ENCODE measurements at places on chromosomes 11 and 22. TPM values are rescaled to one million over a fixed set of nuclear protein-coding genes. Genes with fewer than 3 reads are reported as not detected.

GRCh38 chr11:120564573-120565311 lies 53.2 kb downstream of the GRIK4 start:
- peak overlapping the region; percentile 32 for H3K4me3 ChIP-seq
- DNase-seq = peak; percentile 55
- H3K36me3 ChIP-seq = no peaks in the 10 kb centered on the region

- peaks cover 19% of the 10 kb centered on the region for H3K4me1 ChIP-seq
- no peak overlapping the region for H3K27ac ChIP-seq
- DNase-seq = no peak
- no peak overlapping the region for H3K4me3 ChIP-seq
These were observed 4.7 kb downstream of the CSNK2A3 start for GRCh38 chr11:11348303-11348702.

DNA sequence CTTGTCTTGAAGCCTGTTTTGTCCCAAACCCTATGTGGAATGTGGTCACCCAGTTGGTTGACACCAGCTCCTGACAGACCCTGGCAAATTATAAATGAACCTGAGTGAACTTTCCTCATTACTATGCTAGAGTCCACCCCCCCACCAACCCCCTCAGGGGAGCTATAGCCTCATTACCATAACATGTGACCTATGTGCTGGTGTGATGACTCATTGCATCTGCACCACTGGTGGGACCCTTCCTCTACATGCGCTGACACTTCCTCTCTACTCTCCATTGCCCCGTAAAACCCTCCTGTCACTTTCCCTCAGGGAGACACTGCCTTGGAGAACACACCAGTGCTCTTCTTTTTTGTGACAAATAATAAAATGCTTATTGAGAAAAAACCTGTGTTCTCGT lies 105.0 kb upstream of the SESN3 start:
- H3K27me3 ChIP-seq = no peaks in the 10 kb centered on the region
- no peak overlapping the region for H3K4me3 ChIP-seq
- no peak for DNase-seq

GRCh38 chr11:126764231-126764630 lies 236.3 kb downstream of the KIRREL3 start:
- no peaks in the 10 kb centered on the region for H3K4me1 ChIP-seq
- DNase-seq = no peak
- H3K36me3 ChIP-seq = no peaks in the 10 kb centered on the region
- H3K4me3 ChIP-seq = no peak overlapping the region
- H3K27ac ChIP-seq = no peak overlapping the region
- no peaks in the 10 kb centered on the region for H3K27me3 ChIP-seq

- DNase-seq = peak; percentile 35
- peaks cover 14% of the 10 kb centered on the region for H3K4me1 ChIP-seq
- H3K4me3 ChIP-seq = no peak overlapping the region
These were observed 93.2 kb downstream of the LDLRAD3 start for GRCh38 chr11:36037031-36037430.

GRCh38 chr11:17765356-17766072 lies 30.9 kb downstream of the KCNC1 start:
- no peaks in the 10 kb centered on the region for H3K27me3 ChIP-seq
- H3K4me1 ChIP-seq = no peaks in the 10 kb centered on the region
- H3K36me3 ChIP-seq = no peaks in the 10 kb centered on the region
- no peak overlapping the region for H3K27ac ChIP-seq

GRCh38 chr11:62193952-62194351 lies 3.9 kb downstream of the SCGB1D1 start:
- no peaks in the 10 kb centered on the region for H3K4me1 ChIP-seq
- H3K4me3 ChIP-seq = no peak overlapping the region

DNA sequence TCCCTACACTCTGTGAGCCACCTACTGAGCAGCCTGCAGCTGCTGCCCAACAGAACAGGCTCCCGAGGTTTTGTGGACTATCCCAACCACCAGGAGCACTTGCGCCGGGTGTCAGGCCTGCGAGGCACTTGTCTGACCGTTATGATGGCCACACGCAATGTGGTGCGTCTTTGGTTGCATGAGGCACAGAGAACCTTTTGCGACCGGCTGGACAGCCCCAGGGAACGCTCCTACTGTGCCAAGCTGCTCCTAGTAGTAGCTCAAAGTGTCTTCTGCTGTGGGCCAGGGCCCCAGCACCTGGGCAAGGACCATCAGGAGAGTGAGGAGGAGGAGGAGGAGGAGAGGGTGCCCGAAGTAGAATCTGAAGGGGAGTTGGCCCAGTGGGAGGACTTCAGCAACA lies 46.4 kb downstream of the RRP8 start:
- no peak overlapping the region for H3K27ac ChIP-seq
- H3K4me1 ChIP-seq = no peaks in the 10 kb centered on the region
- H3K36me3 ChIP-seq = no peaks in the 10 kb centered on the region
- H3K27me3 ChIP-seq = no peaks in the 10 kb centered on the region
- DNase-seq = no peak
- H3K4me3 ChIP-seq = no peak overlapping the region

- H3K36me3 ChIP-seq = no peaks in the 10 kb centered on the region
- H3K27me3 ChIP-seq = no peaks in the 10 kb centered on the region
- no peak for DNase-seq
- no peaks in the 10 kb centered on the region for H3K4me1 ChIP-seq
These were observed 22.5 kb downstream of the GSTT2B start for GRCh38 chr22:23938328-23939016.

DNA sequence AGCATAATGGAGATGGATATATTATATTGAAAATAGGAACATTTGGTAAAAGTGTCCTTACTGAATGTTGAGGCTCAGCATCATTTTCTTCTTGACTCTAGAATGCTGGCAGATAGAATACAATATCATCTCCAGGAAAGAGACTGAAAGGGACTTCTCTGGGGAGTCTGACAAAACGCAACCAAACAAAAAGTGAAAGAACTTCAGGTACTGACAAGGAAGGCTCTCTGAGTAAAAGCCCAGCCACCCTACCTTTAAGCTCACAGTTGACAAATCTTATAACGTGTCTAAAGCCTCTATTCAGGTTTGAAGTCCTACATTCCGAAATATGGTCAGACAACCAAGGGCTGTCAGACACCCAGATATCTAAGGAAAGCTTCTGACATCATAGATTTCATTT lies 590.8 kb downstream of the SOX6 start:
- no peaks in the 10 kb centered on the region for H3K27me3 ChIP-seq
- no peak overlapping the region for H3K4me3 ChIP-seq
- H3K4me1 ChIP-seq = peaks cover 2% of the 10 kb centered on the region
- H3K36me3 ChIP-seq = no peaks in the 10 kb centered on the region

DNA sequence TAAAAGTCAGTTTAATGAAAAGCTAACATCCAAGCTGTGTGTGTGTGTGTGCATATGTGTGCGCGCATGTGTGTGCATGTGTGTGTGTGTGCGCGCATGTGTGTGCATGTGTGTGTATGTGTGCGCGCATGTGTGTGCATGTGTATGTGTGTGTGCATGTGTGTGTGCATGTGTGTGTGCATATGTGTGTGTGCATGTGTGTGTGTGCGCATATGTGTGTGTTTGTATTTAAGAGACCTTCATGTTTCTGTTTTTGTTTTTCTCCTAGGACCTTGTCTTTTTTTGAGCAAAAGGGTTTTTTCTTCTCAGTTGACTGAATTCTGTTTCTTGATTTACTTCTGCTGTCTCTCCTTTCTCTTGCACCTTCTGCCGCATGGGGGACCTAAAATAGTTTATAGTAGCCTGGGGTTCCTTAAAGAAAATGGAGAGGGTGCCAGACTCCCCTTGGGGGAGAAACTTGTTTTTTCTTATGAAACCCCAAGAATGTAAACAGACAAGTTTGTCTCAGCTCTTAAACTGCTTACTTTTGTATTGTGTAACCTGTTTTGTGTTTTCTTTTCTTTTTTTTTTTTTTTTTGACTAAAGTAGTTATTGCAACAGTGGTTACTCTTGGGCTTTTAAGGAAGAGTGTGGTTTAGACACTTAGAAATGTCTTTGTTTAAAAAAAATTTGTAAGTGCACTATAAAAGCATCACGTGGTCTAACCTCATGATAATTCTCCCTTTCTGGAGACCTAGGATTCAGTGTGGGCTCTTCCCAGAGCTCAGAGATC lies 53.0 kb downstream of the OSBPL5 start:
- H3K4me3 ChIP-seq = no peak overlapping the region
- no peak for DNase-seq
- no peaks in the 10 kb centered on the region for H3K4me1 ChIP-seq

DNA sequence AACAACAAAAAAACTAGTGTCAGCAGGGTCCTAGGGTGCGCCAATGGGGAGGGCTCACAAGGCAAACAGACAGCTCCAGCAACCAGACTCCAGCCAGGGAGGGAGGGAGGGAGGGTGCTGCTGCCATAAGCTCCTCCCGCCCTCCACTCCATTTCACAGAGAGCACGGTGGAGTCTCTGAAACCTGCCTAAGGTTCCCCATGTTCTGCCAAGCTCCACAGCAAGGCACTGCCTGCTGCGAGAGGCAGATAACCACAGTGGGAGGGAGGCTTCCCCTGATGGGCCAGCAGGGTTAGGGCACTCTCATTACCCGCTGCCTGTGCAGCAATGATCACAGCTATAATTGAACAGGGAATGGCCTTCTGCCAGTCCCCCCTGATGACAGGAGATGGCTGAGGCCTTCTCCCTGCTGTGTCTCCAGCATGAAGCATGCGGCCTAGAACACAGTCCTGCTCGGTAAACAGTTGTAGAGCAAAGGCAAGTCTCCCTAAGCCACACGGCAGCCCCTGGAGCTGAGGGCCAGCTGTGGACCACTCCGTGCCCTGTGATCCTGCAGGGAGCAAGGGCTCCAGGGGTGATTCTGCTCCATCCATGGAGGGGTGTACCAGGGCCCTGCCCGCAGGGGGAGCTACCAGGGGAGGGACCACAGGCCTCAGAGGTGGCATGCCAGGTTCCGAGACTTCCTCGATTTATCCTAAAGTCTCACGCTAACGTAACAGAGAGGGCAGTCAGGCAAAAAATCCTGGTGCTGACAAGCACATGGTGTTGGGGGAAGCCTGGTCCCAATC lies 42.9 kb downstream of the PC start:
- H3K27me3 ChIP-seq = no peaks in the 10 kb centered on the region
- no peak overlapping the region for H3K4me3 ChIP-seq
- no peaks in the 10 kb centered on the region for H3K4me1 ChIP-seq
- H3K27ac ChIP-seq = no peak overlapping the region
- DNase-seq = no peak
- no peaks in the 10 kb centered on the region for H3K36me3 ChIP-seq

- no peaks in the 10 kb centered on the region for H3K36me3 ChIP-seq
- no peak overlapping the region for H3K27ac ChIP-seq
- DNase-seq = no peak
- no peak overlapping the region for H3K4me3 ChIP-seq
These were observed 914.2 kb downstream of the NTM start for GRCh38 chr11:132284611-132285010.

- no peaks in the 10 kb centered on the region for H3K27me3 ChIP-seq
- no peak for DNase-seq
- H3K27ac ChIP-seq = no peak overlapping the region
- no peaks in the 10 kb centered on the region for H3K4me1 ChIP-seq
- no peak overlapping the region for H3K4me3 ChIP-seq
- no peaks in the 10 kb centered on the region for H3K36me3 ChIP-seq
These were observed 8.0 kb upstream of the ESAM start for GRCh38 chr11:124769806-124770774.

DNA sequence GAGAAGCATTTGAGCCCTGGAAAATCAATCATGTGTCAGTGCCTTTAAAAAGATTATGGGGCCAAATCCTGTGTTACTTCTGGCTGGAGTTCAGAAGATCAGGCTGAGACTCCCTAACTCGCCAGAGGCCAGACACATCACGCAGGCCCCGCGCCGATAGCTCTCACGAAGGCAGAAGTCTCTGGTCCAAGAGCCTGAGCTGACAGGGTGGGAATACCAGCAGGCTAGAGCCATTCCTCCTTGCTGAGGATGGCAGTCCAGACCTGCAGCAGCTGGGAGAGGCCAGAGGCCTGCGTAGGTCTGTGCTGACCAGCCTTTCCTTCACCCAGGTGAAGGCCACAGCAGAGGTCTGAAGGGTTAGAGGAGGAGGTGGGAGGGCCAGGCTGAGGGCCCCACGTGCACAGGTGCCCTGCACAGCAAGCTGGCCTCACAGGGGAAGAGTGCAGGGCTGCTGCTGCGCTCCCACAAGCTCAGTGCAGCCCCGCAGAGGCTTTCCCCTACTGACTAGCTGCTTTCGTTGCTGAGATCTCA lies 52.9 kb downstream of the ST14 start:
- H3K27me3 ChIP-seq = no peaks in the 10 kb centered on the region
- H3K4me3 ChIP-seq = no peak overlapping the region
- H3K4me1 ChIP-seq = no peaks in the 10 kb centered on the region
- no peaks in the 10 kb centered on the region for H3K36me3 ChIP-seq
- DNase-seq = no peak

GRCh38 chr11:33867561-33867960 lies 24.3 kb downstream of the LMO2 start:
- DNase-seq = no peak
- H3K27ac ChIP-seq = no peak overlapping the region
- H3K4me3 ChIP-seq = no peak overlapping the region
- peaks cover 5% of the 10 kb centered on the region for H3K4me1 ChIP-seq
- H3K27me3 ChIP-seq = no peaks in the 10 kb centered on the region

DNA sequence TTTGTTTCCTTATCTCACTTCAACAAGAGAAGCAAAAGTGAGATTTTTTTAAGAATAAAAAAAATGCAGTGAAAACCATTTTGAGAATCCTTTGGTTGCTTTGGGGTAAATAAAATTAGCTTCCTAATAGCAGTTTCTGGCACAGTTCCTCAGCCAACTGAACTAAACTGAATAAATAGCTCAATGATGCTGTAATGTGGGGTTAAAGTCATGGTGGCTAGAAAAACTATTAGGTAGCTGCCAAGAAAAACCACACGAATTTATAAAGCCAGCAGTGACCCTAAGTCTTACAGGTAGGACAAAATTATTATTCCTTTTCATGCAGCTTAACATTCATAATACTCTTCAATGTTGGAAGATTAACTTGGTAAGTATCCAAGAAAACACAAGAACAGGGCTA lies 142.4 kb downstream of the APIP start:
- no peaks in the 10 kb centered on the region for H3K4me1 ChIP-seq
- H3K36me3 ChIP-seq = no peaks in the 10 kb centered on the region
- DNase-seq = no peak
- no peaks in the 10 kb centered on the region for H3K27me3 ChIP-seq
- no peak overlapping the region for H3K27ac ChIP-seq

- H3K36me3 ChIP-seq = no peaks in the 10 kb centered on the region
- H3K4me1 ChIP-seq = no peaks in the 10 kb centered on the region
- no peaks in the 10 kb centered on the region for H3K27me3 ChIP-seq
- no peak for DNase-seq
These were observed 31.7 kb upstream of the DRD2 start for GRCh38 chr11:113506893-113507292.

The CLDN5 gene
- total RNA-seq = 16.4 TPM

The LSP1 gene
- 9.0 TPM for total RNA-seq

The GAS2L1 gene
- total RNA-seq = 18.6 TPM

The OR2AG2 gene
- not detected for total RNA-seq

The CCDC15 gene
- total RNA-seq = 1.9 TPM

The MDK gene
- total RNA-seq = 282 TPM

The BAD gene
- total RNA-seq = 54.8 TPM

The PEX26 gene
- 33.4 TPM for total RNA-seq

The SLC25A17 gene
- 31.6 TPM for total RNA-seq
